ENCODE measurements at places on chromosomes 13 and 19.
A peak's percentile ranks its signal among the peaks of the same experiment; 100 is the strongest.

DNA sequence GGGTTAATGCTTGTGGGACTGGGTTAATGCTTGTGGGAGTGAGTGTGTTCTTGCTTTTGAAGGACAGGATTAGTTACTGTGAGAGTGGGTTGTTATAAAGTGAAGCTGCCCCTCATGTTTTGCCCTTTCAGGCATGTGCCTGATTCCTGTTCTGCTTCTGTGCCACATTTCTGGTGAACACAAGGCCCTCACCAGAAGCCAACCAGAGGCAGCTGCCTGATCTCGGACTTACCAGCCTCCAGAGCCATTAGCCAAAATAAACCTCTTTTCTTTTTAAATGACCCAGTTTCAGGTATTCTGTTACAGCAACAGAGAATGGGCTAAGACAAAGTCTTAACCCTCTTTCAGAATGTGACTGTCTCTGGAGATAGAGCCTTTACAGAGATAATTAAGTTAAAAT lies 113.3 kb upstream of the TMTC4 start:
- DNase-seq, result no peak

- no peak for DNase-seq
Observed at GRCh38 chr13:107851670-107852069, 363.7 kb downstream of the LIG4 start.

DNA sequence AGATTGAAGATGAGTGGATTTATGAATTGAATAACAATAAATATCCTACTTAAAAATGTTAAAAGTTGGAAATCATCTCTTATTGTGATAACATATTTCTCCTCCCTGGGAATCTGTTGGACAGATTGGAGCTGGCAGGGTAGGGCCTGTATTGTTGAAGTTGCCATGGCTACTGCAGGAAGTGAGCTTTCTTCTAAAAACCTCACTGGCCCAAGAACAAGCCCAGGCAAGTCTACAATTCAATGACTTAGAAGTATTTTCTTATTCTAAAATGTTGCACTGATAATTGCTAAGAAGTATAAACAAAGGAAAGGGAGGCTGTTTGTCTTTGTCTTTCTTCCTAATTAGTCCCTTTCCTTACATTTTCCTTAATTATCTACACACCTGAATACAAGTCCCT lies 112.1 kb downstream of the DLEU7 start:
- DNase-seq, result no peak

- DNase-seq, result no peak
Observed at GRCh38 chr19:48780631-48781391, 25.5 kb downstream of the FGF21 start.

GRCh38 chr13:26041444-26041843 lies 10.4 kb downstream of the SHISA2 start:
- DNase-seq, result no peak

DNA sequence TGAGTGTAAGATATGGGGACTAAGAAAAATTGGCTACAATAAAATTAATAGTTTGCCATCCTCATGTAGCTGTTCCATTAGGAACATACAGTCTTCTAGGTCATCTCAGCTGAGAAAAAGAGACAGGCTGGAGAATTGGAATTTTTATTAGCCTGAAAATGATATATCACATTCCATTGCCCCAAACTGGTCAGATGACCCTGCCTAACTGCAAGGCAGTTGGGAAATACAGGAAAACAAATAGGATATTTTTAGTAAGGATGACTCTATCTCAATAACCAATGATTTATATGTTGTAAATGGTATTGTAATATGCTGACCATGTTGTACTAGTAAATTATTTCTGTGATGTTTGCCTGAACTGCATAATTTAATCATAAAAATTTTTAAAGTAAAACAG lies 673.8 kb downstream of the PCDH9 start:
- no peak for DNase-seq

DNA sequence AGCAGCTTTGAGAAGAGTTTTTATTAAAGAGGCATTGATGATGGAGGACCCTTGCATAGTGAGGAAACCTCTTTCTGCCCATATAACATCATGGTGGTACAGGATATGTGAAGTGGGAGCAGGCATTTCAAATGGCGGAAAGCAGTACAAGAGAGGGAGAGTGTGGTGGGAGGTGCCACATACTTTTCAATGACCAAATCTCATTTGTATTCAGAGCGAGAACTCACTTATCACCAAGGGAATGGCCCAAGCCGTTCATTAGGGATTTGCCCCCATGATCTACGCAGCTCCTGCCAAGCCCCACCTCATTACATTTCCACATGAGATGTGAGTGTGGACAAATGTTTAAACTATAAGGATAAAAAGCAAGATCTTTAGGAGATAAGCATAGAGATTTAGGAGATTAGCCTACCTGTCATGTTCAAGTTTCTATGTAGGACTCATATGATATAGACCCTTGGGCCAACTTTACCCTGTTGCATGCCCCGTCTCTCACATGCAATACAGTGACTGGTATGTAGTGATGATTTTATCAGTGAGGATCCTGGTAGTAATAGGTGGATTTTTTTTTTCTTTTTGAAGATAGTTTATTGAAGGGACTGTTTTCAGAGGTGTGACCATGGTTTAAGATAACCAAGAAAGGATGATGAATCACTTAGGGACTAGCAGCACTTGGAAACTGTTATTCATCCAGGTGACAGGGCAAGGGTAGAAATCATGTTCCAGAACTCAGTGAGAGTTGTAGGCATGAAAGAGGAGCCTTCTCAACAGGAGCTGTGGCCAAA lies 38.3 kb downstream of the DNAJC15 start:
- no peak for DNase-seq

DNA sequence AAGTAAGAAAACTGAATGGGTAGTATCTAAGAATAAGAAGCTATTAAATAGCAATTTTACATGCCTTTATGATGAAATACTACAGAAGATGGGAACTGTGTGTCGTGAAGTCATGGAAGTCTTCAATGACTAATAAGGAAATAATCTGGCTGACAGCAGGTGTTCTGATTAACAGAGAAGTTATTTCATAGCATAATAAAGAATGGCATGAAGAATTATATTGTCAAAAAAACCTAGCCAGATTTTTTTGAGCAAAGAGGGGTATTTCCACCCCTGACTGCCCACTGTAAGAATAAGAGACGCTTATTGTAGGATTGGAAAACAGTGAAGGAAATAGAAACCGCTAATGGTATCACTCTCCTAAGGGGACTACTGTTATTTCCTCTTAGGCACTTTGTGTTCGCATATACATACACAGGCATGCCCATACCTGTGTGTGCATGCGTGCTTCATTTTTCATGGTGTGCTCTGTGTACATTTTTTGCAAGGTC lies 318.8 kb downstream of the SHISA2 start:
- DNase-seq, result no peak

DNA sequence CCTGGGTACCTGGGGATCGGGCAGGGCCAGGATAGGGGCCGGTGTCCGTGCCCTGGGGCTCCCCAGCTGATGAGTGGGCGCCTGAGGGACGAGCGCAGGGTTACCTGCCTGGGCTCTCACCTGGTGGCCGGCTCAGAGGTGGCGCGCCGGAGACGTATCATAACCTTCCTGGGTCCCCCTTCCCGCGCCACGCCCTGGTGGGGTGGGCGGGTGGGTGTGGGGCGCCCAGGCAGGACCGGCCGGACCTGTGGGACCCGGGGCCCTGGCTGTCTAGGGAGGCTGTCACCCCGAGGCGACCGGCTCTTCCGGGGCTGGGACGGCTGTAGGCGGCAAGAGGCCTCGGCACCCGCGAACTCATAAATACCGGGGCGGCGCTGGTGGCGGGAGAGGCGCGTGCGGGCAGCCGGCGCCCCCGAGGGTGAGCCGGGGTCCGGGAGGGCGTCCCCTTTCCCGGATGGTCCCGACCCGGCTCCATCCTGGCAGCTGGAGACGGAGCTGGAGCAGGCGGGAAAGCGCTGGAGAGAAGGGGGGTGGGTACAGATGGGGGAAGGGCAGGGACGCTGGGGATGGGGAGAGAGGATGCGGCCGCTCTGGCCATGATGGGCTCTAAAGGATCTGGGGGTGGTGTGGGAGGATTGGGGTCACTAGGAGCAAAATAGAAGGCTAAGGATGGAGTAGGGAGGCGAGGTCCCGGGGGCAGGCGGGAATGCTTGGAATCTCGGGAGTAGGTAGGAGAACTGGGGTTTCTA lies at the start of gene ACP7:
TSS of gene ACP7 (plus strand) at position 386 of the 749 bp plus-strand sequence. CDS start 902 bp downstream, outside the sequence.
- DNase-seq, result no peak

DNA sequence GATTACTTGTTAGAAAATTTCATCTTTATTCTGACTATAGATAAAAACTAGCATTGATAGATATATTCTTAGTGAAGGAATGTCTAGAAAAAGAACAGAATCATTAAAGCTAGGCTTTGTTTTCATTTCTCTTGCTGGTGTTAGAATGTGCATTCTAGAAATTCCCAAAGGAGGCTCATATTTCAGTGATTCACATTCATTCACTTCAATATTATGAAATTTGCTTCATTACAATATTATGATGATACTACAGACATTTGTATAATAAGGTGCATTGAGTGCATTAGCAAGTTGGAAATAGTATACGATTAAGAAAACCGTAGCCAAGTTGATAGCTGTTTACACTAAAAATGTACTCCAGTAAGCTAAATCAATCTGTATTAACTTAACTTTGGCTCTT lies 70.7 kb upstream of the MYCBP2 start:
- DNase-seq, result no peak

DNA sequence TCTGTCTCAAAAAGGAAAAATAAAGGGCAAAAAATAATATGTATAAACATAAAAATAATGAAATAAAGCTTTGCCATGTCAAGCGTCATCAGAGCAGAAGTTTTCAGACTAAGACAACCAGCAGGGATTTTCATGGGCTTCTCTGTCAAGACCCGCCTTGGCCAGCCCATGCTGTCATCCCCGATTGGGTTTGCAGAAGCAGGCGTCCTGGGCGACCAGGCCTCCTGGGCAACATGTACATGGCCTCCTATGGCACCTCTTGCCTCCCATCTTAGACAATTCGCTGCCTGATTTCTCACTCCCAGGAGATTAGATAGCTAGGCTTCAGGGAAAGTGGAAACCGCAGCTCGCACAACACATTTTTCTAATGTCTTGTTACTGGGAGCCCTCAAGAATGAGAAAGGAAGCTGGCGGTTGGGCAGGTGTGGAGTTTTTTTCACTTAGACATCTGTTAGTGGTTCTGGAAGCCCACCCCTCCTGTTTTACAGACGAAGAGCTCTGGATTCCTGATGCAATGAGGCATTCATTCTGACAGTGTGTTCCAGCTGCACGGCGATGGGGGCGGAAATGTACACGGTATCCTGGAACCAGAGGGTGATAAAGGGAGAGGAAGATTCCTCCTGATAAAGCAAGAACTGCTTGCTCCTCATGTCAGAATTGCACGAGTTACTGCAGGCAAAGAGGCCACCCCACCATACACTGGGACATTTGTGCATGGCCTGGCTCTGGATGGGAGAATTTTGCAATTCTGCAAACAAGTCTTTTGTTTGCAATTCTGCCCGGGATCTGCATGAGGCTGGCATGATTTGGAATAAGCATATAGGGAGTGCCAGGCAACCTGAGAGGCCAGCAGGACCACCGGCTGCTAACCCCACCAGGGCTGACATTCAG lies 47.4 kb upstream of the KATNAL1 start:
- no peak for DNase-seq

DNA sequence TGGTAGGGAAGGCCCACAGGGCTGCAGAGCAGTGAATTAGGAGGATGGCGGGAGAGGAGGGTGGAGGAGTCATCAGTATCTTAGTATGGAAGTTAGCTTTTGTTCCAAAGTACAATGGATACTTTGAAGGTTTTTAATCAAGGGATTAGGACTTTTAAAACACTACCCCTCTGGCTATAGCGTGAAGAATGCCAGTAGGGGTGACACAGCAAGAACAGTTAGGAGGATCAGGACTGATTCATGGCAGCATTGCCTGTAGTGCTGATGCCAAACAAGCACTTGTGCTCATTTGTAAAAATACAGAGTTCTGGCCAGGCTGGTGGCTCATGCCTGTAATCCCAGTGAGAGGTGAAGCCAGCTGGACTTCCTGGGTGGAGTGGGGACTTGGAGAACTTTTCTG lies 46.2 kb downstream of the SKA3 start:
- DNase-seq, result no peak

DNA sequence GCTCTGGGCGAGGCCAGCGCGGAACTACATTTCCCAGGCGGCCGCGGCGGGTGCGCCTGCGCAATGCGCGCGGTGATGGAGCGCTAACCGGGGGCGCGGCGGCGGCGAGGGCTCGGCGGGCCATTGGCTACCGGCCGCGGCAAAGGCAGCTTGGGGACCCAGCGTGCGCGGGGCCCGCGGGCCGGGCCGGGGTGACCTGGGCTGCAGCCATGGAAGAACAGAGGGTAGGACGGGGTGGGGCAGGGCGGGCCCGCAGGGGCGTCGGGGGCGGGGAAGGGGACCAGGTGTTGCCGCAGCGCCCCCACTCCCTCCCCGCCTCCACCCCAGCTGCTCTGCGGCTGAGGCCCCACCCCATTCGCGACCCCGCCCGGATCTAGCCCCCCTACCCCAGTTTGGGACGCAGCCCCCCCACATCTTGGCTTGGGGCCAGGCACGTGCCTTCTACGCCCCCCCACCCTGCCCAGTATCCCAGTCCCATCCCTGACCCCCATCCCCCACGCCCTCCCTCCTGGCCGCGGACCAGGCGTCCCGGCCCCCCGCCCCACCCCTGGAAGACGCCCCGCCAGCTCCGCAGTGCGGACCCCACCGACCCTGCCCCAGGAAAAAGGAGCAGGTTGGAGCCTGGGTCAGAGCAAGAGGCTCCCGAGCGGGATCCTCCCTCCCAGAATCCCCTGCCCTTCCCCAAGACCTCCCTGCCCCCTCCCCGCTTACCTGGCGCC lies at the start of gene FSD1:
TSS of gene FSD1 (plus strand) at position 61 of the 719 bp plus-strand sequence. CDS start at position 210, 149 bp downstream.
- peak; percentile 12 for DNase-seq

DNA sequence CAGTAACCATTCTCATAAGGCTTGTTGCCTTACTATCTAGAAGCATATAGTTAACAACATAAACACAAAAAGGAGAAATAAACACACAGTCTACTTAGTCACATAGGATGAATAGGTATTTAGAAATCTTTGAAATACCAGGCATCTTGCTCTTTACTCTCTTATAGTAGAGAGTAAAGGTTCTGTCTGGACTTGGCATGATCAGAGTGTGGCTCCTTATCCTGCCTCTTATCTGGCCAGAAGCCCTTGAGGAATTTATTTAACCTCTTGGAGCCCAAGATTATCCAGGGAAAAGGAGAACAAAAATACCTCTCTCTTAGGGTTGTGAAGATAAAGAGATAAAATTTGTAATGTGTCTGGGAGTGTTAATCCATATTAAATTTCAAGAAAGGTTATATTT lies 100.2 kb upstream of the MBNL2 start:
- no peak for DNase-seq

- DNase-seq, result peak; percentile 59
Observed at GRCh38 chr19:5828661-5829566, 10.6 kb downstream of the FUT6 start.

DNA sequence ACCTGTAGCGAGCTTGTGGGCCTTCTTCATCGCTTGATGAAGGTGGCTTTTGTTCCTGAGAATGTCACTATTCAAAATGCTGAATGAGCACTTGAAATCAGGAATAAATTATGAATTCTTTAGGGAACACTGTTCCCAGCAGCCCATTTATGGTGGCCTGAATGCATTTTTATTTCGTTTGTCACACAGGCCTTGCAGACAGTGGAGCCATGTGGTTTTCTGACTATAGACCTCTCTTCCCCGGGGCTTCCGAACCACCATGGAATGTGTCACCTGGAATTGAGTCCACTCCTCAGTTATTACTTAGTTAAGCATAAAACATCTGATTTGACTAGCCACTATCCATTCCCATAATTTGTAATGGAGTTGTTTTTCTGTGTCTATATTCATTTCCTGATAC lies 396.9 kb downstream of the IRS2 start:
- no peak for DNase-seq
